ENCODE measurements at places on chromosomes 12 and 14. TPM values are rescaled to one million over a fixed set of nuclear protein-coding genes. Genes with fewer than 3 reads are reported as not detected.

The ACSM4 gene
- total RNA-seq = not detected

- no peak for DNase-seq
These were observed 856 bp upstream of the EIF4B start for GRCh38 chr12:53005215-53005985.

DNA sequence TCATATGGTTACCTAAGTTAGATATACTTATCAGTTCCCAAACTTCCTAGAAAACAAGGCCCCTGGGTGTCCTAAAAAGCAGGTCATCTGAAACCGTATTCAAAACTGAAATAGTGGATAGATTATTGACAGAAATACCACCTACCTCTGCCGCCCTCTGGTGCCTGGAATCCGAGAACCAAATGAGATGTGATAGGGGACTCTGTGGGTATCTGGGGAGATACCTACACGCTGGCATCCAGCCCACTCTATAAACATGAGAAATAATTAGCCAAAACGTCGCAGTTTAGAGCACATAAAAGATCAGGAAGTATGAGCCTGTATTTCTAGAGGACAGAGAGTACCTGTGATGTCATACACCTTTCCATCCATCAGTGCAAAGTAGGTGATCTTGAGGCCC lies 4.4 kb downstream of the ORMDL2 start:
- DNase-seq = no peak

DNA sequence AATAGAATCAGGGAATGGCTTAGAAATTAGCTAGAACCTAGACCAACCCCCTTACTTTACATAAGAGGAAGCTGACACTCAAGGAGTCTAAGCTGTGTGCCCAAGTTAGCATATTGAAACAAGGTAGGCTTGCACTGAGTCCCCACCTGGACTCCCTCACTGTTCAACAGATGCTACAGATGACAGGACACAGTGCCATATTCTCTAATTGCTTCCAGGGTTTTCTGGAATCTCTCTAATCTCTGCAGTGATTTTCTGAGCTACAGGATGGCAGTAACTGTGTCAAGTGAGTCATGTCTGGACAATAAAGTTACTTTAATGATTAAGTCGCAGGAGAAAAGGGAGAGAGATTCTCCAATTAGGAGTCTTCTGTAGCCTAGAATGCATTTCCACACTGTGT lies 35.8 kb downstream of the AKAP6 start:
- DNase-seq = no peak

DNA sequence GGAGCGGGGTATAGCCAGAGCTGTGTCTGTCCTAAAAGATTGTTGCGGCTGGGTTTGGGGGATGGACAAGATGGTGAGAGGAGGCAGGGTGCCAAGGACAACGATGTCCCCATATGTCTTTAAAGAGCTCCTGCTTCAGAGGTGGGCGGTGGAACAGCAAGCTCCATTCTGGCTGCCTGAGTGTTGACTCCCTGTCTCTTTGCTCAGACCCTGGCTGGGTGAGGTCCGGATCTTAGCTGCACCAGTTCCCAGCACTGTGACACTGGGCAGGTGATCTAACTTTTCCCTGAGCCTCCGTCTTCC lies 8.3 kb upstream of the WSCD2 start:
- no peak for DNase-seq

DNA sequence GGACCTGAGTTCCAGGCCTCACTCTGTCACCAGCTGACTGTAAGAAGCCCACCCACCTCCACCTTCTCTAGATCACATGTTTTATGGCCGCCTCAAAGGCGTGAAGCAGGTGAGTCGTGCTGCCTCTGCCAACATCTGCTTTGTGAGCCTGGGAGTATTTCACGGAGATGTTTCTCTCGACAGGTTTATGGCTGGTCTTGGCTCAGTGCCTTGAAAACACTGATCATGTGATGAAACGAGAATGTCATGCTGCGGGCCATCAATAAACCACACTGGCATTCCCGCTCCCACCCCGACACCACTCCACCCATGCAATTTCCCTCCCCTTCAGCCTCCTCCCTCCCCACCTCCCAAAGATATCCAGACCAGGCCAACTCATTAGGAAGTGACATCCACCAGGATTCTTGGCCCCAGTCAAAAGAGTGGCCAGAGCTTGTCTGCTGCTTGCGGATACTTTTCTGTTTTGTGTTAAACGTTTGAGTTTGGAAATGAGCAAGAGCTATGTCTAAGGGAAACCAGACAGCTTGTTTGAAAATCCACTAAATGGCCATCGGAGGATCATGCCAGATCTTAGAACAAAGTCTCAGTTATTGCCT lies 53.8 kb upstream of the NTF3 start:
- no peak for DNase-seq

GRCh38 chr12:64687816-64688215 lies 71.4 kb downstream of the GNS start:
- DNase-seq = no peak

GRCh38 chr14:77673193-77673592 lies 34.6 kb downstream of the ALKBH1 start:
- no peak for DNase-seq

DNA sequence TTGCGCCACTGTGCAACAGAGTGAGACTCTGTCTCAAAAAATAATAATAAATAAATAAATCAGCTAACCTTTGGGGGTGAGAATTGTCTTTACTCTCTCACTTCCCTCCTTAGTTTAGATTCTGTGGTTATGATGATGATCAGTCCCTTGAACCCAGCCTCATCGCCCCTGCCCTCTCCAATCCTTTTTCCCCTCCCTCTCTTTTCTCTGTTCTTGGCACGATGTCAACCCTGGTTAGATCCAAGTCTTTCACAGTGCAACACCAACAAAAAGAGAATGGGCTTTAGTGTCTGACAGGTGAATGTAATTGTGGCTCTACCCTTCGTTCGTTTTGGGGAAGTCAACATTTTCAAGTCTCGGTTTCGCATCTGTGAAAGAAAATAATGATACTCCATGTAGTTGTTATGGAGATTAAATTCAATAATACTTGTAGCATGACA lies 59.0 kb downstream of the NTN4 start:
- no peak for DNase-seq

The SLC25A21 gene
- total RNA-seq = not detected

DNA sequence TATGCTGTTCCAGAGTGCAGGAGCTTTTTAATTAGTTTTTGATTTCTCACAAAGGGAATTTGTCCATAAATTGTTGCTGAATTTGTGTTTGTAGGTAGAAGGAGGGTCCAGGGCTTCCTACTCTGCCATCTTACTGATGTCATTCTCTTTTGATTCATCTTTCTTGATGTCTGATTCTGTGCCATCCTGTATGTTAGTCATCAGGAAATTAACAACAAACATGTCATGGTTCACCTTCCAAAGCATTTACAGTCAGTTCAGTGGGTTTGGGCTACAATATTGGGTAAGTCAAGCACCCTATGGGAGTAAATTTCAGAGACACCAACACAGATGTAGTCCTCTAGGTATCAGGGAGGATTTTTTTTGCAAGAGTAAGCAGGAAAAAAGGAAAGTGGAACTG lies 135.2 kb upstream of the SLC38A2 start:
- no peak for DNase-seq

DNA sequence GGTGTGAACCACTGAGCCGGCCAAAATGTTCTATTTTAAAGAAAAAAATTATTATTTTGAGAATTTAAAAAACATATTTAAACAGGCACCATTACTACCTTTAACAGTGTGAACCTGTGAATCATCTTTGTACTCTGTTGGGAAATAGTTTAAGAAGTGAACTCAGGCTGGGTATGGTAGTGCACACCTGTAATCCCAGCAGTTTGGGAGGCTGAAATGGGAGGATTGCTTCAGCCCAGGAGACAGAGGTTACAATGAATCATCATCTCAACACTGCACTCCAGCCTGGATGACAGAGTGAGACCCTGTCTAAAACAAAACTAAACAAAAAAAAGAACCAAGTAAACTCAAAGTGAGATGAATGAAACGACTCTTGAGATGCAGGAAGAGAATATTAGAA lies 3.1 kb upstream of the WDR89 start:
- DNase-seq = no peak

The PAX9 gene
- not detected for total RNA-seq

GRCh38 chr14:57632649-57633048 lies 139.0 kb upstream of the CCDC198 start:
- DNase-seq = no peak

- DNase-seq = no peak
These were observed 175.1 kb downstream of the CHST11 start for GRCh38 chr12:104631867-104632266.

DNA sequence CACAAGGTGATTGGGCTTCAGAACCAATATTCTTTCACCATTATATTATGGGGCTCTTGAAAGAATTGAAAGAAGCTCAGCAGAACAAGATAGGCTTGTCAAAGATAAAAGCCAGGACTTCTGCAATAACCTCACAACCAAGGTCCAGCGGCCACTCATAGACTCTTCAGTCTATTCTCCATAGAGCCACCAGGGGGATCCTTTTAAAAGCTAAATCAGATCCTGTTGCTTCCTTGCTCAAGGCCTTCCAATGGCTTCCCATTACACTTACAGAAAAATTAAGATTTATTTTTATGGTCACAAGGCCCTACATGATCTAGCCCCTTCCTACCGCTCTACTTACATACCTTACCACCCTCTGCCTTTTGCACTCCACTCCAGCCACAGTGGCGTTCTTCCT lies 169.6 kb downstream of the C12orf42 start:
- DNase-seq = no peak

DNA sequence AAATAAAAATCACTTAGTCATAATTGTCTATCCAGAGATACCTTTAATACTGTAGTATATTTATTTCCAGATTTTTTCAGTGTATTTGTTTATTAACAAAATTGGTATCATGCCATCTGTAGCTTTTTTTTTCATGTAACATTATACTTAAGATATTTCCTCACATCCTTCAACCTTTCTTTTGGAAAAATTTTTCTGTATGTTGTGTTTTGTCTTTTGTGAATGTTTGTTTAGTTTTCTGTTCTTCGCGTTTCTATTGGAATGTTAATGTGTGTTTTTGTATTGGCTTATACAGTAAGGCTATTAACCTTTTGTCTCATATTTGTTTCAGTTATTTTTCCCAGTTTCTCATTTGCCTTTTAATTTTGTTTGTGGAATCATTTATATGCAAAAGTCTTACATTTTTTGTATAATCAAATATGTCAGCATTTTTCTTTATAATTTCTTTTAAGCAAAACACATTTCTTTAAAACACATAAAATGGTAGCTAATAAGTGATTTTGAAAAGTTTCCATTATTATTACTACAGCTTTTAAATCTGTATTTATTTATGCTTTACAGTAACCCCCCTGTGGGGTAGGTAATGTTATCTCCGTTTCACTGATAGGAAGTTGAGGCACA lies 433.7 kb downstream of the RAD51B start:
- no peak for DNase-seq

The TBX5 gene
- total RNA-seq = not detected

- no peak for DNase-seq
These were observed 156.6 kb downstream of the CALM1 start for GRCh38 chr14:90553298-90553920.

DNA sequence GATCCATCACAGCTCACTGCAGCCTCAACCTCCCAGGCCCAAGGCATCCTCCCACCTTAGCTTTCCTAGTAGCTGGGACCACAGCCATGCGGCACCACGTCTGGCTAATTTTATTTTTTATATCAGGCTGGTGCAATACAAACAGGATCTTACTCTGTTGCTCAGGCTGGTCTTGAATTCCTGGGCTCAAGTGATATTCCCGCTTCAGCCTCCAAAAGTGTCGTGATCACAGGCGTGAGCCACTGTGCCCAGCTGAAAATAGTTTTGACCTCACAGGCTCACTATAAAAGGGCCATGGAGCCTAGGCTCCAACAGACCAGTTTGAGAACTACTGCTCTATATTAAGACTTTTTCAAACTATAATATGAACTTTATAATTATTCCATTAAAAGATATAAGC lies 37.3 kb downstream of the SNX6 start:
- DNase-seq = no peak

The ACVRL1 gene
- 308 TPM for total RNA-seq
